ENCODE measurements at places on chromosomes 5 and 9.

- DNase-seq = no peak
These were observed 4.4 kb upstream of the DCTN4 start for GRCh38 chr5:150763023-150763769.

GRCh38 chr5:119357808-119358529 is 2.1 kb downstream of the TNFAIP8 start:
- DNase-seq = no peak

DNA sequence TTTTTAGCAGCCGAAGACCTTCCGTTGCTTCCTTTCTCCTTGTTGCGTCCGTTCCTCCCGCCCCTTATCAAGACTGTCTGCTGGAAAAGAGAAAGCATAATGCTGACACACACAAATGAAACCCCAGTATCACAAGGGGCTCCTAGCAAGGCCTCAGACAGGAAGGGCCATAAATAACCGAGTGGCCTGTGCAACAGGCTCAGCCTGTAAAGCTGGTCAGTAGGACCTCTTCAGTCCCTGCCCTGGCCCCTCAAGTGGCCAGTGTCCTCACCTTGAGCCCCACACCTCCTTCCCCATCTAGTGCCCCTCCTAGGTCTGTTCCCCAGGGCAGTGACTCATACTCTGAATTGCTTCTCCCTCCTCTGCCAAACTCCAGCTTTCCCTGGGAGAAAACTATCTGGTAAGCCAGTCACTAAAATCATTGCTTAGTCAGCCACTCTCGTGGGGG is 174.6 kb upstream of the IL12B start:
- peak; percentile 87 for DNase-seq

- DNase-seq = no peak
These were observed 284.9 kb upstream of the WWC1 start for GRCh38 chr5:168006456-168007130.

- DNase-seq = peak; percentile 78
These were observed 974 bp downstream of the CCDC69 start for GRCh38 chr5:151222790-151223446.

- DNase-seq = no peak
These were observed 25.8 kb downstream of the NIPAL4 start for GRCh38 chr5:157485811-157486210.

DNA sequence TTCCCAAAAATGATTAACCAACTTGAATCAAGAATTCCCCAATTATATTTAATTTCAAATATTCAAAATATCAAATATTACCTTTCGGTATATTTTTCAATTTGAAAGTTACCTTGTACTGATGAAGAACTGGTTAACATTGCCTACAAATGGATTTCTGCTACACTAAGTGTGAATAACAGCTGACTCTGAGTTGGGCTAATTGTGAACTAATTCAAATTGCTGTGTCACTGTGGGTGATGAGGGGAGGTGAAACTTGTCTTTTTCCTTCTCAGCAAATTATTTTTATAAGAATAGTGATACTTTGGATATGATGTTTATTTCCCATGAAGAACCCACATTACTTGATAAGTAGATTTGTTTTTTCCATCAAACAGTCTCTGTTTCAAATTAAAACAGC is 103.4 kb upstream of the RPS23 start:
- no peak for DNase-seq

DNA sequence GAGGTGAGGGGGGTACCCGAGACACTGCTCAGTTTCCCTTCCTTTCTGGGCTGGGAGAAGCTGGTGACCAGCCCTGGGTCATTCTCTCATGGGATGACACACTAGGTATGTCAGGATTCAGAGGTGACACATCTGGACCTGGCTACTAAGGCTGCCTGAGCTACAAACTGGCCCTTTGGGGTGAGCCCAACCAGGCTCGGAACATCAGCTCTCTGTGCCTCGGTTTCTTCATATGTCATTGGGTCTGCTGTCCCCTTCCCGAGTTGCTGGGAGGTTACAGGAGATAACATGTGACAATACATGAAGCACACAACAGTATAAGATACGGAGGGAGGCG is 11.8 kb downstream of the CARD19 start:
- no peak for DNase-seq

DNA sequence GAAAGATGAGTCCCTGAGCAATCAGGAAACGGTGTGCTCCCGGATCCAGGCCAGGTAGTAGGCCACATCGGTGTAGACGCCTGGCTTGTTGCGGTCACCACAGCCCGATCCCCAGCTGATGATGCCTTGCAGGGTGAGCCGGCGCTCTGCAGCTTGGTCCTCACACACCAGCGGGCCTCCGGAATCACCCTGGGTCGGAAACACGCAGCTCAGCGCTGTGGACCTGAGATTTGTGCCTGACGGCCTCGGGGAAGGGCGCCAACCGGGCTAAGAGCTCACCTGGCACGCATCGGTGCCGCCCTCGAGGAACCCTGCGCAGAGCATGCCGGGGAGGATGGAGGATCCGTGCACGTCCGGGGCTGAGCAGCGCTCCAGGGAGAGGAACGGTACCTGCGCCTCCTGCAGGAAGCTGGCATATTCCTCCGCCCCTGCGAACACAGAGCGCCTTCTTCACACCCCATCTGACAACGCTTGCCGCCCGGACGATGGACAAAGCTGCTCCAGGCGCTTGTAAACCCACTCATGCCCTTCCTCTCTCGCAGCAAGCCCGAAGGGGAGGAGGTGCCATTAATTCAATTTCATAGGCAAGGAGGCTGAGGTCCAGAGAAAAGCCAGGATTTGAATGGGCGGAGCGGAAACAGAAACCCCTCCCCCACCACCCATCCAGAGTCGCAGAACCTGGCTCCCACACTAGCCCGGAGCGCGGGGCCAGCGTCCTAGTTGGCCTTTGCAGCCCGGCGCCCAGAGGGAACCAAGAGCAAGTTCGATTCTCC is 2.0 kb upstream of the PFN3 start:
- peak; percentile 87 for DNase-seq

DNA sequence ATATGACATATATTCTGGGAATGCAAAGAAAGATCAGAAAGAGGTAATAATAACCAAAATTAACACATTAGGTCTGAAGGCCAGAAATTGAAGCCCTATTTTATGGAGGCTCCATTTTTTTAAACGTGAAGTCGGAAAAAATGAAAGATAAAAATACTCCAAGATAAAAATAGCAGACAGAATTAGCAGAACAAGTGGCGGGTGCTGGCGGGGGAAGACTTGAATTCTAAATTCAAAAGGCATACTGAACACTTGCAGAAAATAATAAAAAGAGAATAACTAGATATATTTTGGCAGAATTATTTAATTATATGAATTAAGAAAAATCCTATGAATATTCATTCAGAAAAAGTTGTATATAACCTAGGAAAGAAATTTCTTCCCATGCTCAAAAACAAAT is 543.7 kb upstream of the ACO1 start:
- DNase-seq = no peak

DNA sequence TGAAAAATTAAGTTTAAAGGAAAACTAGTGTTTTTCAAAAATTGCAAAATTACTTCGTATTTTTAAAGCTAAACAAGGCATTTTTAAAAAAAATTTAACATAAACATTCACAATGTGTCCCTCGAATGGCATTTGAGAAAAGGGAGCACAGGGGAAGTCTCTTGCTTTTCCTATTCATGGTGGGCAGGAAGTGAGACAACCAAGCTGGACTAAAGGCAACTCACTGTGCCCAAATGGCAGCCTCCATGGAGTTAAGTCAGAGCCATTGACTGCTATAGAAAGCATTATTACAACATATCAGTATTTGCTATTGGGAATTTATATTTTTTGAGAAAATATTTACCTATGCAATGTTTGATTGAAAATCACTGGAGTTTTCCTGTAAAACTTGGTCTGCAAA is 8.3 kb downstream of the HNRNPH1 start:
- DNase-seq = no peak

DNA sequence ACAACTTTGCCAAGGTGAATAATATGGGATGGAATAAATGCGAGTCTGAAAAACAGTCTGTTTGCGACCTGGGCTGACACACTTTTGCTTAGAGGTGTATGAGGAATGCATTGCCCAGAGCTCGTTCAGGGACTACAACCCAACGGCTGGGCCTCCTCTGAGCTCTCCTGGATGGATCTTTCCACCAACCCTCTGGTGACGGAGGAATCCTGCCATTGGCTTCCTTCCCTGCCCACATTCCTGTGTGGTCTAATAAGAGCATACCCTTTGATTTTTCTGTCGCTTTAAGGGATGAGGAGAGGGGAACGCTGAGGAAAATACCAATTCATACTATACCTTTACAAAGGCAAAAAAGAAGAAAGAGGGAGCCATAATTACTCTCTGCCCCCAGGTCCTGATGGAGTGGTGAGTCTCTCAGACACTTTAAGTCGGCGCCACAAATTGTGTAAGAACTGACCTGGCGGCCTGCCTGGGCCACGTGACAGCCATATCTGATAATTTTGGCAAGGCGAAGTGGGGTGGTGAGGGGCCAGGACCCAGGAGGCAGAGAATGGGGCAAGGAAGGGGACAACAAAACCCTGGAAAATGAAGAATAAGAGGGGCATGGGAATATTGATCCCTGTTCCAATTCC is 265.2 kb upstream of the MSX2 start:
- DNase-seq = no peak

DNA sequence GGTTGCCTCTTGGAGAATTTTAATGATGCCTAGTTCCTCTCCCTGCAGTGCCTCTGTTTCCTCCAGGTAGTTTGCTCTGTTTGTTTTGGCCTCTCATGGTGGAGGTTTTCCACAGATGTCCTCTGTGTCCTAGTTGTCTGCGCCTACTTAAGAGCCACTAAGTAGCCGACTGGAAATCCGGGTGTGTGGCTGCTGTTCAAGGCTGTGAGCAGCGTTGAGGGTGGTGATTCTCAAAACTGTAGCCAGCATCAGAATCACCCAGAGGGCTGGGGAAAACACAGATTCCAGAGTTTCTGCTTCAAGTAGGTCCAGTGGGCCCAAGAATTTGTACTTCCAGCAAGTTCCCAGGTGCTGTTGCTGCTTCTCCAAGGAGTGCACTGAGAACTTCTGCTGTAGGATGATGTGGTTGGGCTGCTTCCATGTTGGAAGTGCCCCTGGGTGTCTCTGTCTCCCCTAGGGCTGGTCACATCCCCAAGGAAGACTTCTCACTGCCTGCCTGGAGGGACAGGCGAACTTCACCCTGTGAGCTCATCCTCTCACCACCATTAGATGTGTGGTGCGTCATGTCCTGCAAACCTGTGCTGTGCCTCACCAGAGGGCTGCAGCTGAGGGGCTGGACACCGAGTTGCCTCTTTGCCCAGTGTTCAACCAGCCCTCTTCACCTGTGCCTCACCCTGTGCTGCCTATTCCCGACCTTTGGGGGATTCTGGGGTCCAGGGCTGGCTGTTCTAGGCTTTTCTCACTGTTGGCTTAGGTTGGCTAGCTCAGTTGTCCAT is 34.8 kb downstream of the SECISBP2 start:
- DNase-seq = no peak

- no peak for DNase-seq
These were observed 51.0 kb downstream of the SH3PXD2B start for GRCh38 chr5:172403189-172403796.

DNA sequence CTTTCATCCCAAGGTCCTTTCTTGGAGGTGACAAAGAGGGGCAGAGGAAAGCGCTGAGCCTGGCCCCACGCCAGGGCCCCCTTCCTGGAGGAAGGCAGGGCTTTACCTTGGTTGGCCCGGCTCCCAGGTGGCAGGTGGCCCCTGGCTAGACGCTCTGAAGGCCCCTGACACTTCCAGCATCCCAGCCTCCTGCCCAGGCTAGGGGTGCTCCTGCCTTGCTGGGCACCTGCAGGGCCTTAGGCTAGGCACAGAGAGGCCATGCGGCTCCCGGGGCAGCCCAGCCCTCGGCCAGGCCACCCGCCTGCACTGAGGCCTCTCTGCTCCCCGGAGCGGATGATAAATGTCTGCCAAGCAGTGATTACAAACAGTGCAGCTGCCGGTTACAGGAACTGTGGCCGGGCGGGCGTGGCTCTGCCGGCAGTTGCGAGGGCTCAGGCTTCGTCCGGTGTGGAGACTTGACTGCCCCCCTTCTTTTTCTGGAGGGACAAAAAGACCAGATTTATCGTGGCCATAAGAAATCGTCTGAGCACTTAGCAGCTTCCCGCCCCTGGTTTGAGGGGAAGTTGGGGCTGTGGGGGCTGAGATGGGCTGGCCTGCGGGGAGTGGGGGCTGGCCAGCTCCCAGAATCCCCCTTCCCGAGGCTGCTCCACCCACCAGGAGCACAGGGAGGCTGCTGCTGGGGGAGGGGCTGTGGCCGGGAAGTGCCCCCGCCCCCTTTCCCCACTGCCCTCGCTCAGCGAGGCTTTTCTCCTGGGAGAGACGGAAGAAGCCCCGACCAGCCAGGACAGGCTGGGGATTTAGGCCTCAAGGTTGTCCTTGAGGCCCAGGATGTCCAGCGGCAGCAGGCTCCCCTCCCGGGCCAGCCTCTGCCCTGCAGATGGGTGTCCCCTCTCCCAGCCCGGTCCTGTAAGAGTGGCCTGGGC is 31.6 kb upstream of the UBAC1 start:
- peak; percentile 90 for DNase-seq

- no peak for DNase-seq
These were observed 8.3 kb upstream of the PTBP3 start for GRCh38 chr9:112341730-112342129.

- DNase-seq = no peak
These were observed 760.3 kb downstream of the CDH9 start for GRCh38 chr5:26278078-26278477.

DNA sequence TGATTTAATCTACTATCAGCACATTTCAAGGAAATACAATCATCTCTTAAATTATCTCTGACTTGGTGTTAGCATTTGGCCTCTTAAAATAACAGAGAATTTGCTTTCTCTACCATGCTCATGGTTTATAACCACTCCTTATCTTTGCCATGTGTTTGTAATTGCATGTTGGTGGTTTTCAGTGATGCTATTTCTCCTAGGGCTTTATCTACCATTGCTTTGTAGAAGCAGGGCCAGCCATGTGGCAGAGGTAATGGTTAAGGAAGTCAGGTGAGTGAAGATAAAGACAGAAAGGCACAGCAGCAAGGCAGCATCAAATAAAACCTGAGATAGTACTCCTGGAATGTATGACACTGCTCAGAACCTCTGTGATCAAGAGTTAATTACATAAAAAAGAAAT is 206.2 kb downstream of the FER start:
- DNase-seq = no peak

GRCh38 chr9:108884701-108885100 is 22.6 kb downstream of the ACTL7A start:
- DNase-seq = no peak

DNA sequence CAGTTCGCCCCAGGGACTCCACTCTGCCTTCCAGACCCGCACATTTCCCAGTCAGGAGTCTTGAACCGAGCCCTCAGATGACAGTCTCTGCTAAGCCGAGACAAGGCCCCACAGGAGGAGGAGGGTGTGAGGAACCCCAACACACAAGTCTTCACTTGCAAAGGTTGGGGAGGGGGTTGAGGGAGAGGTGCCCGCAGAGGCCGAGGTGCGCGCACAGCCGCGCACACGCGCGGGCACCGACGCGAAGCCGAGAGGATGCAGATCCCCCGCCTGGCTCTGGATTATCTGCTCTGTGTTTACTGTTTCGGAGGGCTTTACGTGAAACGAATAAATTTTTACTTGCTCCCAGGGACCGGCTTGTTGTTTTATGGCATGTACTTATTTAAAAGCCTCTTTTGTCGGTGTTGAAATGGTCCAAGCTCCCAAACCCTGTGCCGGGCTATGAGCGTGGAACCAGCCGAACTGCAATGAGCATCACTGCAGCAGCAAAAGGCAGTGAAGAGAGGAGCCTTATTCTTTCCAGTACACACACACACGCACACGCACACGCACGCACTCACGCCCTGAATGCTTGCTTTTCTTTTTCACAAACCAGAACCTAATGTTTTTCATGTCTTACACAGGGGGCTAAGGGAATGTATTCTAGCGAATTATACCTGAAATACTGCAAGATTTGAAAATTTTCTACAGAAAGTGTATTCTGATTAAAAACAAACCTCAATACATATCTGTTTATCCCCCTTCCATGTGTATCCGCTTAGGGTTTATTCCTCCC is 297.7 kb downstream of the PARP8 start:
- no peak for DNase-seq

All from upper lobe of right lung (tissue), 1 donor.